ENCODE measurements at places on chromosomes 16 and 17.

- no peak for DNase-seq
Observed at GRCh38 chr16:4263504-4264436, 9.1 kb downstream of the TFAP4 start.

GRCh38 chr17:14152721-14153120 is 83.4 kb downstream of the COX10 start:
- no peak for DNase-seq

GRCh38 chr16:2206780-2207433 is 1.7 kb downstream of the MLST8 start:
- no peak for DNase-seq

- no peak for DNase-seq
Observed at GRCh38 chr16:1137604-1138003, 15.3 kb upstream of the CACNA1H start.

DNA sequence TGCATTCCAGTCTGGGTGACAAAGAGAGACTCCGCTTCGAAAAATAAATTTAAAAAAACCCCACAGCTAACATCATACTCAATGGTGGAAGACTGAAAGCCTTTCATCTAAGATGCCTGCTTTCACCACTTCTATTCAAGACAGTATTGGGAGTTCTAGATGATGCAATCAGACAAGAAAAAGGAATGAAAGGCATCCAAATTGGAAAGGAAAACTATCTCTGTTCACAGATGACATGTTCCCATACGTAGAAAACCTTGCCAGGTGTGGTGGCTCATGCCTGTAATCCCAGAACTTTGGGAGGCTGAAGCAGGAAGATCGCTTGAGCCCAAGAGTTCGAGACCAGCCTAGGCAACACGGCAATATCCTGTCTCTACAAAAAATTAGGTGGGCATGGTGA is 31.1 kb downstream of the RANBP10 start:
- no peak for DNase-seq

GRCh38 chr16:47999595-47999994 is 156.2 kb downstream of the ABCC12 start:
- no peak for DNase-seq

DNA sequence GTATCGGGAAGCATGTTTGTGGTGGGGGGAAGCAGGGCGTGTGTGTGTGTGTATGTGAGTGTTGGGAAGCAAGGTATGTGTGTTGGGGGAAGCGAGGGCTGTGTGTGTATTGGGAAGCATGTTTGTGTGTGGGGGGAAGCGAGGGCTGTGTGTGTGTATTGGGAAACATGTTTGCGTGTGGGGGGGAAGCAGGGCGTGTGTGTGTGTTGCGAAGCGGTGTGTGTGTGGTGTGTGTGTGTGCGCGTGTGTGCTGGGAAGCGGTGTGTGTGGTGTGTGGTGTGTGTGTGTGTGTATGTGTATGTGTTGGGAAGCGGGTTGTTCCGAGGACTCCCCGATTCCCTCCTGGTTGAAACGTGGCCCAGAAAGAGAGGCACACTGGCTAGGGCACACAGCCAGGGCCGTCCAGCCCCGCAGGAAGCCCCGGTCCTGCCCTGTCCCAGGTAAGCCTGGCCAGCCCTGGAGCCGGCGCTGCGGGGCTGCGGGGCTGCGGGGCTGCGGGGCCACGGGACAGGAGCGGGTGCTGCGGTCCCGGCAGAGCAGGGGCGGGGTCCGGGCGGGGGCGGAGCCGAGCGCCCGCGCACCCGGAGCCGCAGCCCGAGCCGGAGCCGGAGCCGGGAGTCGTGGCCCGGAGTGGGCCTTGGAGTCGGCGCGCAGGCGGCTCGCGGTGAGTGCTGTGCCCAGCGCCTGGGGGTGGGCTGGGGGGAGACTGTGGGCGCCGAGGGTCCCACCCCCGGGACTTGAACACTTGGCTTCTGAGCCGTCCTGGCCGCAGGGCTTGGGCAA is at the start of gene NOD2:
NOD2 (plus strand) TSS at position 608 of the 783 bp plus-strand sequence. CDS start 5,890 bp downstream, outside the sequence.
- DNase-seq: peak; percentile 36

GRCh38 chr17:29740017-29740416 is 117.3 kb upstream of the CORO6 start:
- no peak for DNase-seq

- no peak for DNase-seq
Observed at GRCh38 chr17:78598013-78598471, 20.8 kb upstream of the DNAH17 start.

GRCh38 chr17:47676510-47677165 is 17.3 kb upstream of the TBKBP1 start:
- no peak for DNase-seq

DNA sequence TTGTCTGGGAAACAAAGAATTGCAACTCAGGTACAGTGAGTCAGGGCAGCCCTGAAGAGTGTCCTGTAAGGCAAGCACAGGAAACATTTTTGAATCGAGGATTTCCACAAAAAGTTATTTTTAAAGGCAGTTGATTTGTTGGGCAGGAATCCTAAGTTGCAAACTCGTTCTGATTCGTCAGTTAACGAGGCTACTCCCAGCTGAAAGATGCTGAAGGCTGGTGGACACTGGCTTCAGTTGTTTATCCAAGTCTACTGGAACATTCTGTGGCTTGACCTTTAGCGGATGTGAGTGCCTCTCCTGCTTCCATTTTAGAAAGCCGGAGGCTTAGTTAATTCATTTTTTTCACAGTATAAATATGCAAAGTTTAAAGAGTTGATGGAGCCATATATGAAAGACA is 84.2 kb downstream of the KCNJ12 start:
- no peak for DNase-seq

- DNase-seq: peak; percentile 75
Observed at GRCh38 chr17:72592242-72592966, 471.6 kb downstream of the SOX9 start.

GRCh38 chr16:1052721-1053120 is 19.8 kb upstream of the SSTR5 start:
- DNase-seq: no peak

GRCh38 chr16:87507351-87508069 is 14.7 kb upstream of the ZCCHC14 start:
- DNase-seq: no peak

DNA sequence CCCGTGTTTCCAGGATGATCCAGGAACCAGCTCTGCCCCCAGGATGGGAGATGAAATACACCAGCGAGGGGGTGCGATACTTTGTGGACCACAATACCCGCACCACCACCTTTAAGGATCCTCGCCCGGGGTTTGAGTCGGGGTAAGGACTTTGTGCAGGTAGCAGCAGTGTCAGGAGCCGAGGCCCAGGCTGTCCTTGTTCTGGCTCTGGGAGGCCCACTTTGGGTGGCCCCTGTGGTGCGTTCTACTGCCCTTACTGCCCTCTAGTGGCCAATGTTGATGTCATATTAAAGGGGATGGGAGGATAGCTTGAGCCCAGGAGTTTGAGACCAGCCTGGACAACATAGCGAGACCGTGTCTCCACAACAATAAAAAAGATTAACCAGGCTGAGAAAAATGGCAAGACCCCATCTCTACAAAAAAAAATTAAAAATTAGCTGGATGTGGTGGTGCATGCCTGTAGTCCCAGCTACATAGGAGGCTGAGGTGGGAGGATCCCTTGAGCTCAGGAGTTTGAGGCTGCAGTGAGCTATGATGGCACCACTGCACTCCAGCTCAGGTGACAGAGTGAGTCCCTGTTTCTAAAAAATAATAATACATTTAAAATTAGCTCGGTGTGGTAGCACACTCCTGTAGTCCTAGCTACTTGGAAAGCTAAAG is 20.9 kb upstream of the CLEC18A start:
- peak; percentile 59 for DNase-seq

DNA sequence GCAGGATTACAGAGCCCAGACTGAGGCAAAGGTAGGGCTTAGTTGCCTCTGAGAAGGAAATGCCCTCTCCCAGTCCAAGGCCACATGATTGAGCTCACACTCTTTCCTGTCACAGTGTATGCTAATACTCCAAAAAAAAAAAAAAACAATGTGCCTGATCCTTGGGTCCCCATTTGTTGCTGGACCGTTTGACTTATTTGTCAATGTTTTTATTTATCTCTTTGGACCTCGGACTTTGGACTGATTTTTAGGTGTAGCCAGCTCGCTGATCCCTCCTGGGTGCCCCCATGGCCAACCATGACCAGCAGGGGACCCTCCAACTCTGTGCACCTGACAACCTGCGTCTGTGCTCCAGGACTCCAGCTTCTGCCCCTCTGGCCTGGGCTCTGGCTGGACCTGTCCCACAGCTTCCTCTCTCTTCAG is 622 bp upstream of the CCL16 start:
- no peak for DNase-seq

DNA sequence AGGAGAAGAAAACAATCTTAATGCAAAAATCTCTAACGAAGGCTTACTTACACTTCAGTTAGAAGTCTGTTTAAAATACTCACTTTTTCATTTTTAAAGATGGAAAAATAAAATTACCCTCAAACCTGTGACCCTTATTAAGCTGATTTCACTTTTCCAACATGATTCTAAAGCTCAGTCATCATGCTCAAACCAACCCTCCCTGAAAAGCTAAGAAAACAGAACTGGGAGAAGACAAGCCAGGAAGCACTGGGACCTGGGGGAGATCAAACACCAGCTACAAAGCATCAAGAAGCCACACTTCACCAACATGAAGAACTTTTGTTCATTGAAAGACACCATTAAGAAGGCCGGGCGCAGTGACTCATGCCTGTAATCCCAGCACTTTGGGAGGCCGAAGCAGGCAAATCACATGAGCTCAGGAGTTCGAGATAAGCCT is 88.8 kb downstream of the LITAF start:
- no peak for DNase-seq

- no peak for DNase-seq
Observed at GRCh38 chr17:36149296-36149820, 27.1 kb downstream of the TBC1D3B start.

- DNase-seq: no peak
Observed at GRCh38 chr16:83272843-83273242, 534.9 kb upstream of the HSBP1 start.

DNA sequence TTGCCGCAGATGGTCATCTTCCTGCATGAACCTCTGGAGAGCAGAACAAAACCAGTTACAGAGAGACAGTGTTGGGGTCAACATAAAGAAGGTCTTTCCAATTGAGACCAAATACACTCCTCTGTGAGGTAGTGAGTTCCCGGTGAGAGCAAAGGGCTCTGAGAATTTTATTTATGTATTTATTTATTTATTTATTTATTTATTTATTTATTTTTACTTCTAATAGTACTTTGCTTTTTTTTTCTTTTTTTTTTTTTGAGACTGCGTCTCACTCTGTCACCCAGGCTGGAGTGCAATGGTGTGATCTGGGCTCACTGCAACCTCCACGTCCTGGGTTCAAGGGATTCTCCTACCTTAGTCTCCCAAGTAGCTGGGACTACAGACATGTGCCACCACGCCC is 12.1 kb upstream of the COTL1 start:
- DNase-seq: no peak

GRCh38 chr17:4357030-4357628 is 9.3 kb downstream of the UBE2G1 start:
- no peak for DNase-seq

GRCh38 chr16:11379420-11379819 is 34.2 kb downstream of the RMI2 start:
- peak; percentile 43 for DNase-seq

GRCh38 chr16:11177578-11178160 is 78.3 kb downstream of the SOCS1 start:
- no peak for DNase-seq

GRCh38 chr17:35006345-35006744 is 26.0 kb downstream of the LIG3 start:
- DNase-seq: no peak

GRCh38 chr17:78852709-78853121 is 12.1 kb upstream of the USP36 start:
- no peak for DNase-seq

- DNase-seq: no peak
Observed at GRCh38 chr16:87322833-87323726, 5.9 kb upstream of the C16orf95 start.

DNA sequence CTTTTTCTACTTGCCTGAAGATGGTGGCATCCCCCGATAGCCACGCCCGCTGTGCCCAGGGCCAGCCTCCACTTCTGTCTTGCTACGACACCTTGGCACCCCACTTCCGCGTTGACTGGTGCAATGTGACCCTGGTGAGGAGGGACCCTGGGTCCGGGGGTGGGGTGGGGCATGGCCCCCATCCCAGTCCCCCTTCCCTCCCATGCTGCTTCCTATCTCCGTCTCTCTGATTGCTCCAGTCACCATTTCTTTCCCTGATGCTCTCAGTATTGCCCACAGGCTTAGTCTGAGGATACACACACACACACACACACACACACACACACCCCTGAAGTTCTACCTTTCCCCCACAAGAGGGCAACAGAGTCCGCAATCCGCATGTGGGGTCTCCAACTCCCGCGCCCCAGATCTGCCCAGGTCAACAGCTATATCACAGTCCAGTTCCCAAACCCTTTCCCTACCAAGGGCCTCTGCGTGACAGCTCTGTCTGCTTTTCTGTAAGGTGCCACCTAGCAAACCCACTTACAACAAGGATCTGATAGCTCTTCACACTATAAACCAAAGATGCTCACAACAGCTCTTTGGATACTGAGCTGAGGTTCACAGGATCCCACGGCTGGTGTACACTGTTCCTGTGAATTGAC is 3.4 kb downstream of the SGCA start:
- peak; percentile 80 for DNase-seq

DNA sequence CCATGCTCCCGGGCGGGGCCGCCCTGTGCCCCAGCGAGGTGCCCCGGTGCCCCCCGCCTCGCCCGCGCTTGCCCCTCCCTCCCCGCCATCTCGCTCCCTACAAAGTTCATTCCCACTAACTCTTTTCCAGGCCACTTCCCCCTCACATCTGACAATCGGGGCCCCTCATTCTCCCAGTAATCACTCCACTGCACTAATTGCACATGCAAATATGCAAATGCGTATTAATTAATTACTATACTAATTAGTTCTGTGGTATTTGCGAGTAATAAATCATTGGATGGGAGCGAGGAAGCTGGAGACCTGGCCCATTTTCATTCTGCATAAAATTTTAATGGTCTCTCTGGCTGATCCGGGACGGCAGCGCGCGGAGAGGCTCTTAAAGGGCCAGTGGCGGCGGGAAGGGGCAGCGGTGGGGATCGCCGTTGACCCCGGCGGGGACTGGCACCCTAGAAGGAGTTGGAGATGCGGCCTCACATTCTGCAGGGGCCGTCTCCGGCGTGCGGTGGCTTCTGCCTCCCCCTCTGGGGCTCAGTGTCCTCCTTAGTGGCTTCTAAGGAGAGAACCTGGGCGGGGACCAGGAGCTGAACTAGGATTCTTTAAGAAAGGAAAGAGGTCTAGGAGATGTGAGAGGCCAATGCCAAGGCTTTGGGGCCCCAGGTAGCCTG is 8.4 kb upstream of the PPP1R1B start:
- DNase-seq: no peak

GRCh38 chr17:34366529-34367107 is 3.6 kb upstream of the CCL1 start:
- no peak for DNase-seq

GRCh38 chr17:64773836-64774761 is 112.0 kb upstream of the SMURF2 start:
- no peak for DNase-seq

GRCh38 chr17:410543-411401 is 58.2 kb upstream of the RPH3AL start:
- peak; percentile 83 for DNase-seq

Data from CD4-positive, alpha-beta T cell treated with Interleukin-21 for 1 hour (primary cell).